Nephron progenitor cell (in vitro differentiated cells): ENCODE measurements at places on chromosomes 5 and 9.

DNA sequence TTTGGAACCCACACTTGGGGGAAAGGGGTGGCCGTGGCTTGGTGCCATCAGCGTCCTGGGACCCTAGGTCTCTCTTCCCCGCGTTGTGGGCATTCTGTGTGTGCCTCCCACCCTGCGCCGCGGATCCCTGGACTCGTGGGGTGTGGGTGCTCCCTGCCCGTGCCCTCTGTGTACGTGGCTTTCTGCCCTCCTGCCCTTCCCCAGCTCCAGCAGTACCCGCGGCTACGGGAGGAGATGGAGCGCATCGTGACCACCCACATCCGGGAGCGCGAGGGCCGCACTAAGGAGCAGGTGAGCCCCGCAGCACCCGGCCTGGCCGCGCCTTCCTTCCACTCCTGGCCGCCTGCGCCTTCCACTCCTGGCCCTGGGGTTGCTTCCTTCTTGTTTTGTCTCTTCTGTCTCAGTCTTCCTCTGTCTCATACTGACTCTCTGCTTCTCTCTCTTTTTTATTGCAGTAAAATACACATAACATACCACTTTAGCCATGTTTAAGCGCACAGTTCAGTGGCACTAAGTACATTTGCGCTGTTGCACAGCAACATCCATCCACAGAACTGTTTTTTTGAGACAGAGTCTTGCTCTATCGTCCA, 30.7 kb downstream of the DNM1 start:
- no peak for DNase-seq

DNA sequence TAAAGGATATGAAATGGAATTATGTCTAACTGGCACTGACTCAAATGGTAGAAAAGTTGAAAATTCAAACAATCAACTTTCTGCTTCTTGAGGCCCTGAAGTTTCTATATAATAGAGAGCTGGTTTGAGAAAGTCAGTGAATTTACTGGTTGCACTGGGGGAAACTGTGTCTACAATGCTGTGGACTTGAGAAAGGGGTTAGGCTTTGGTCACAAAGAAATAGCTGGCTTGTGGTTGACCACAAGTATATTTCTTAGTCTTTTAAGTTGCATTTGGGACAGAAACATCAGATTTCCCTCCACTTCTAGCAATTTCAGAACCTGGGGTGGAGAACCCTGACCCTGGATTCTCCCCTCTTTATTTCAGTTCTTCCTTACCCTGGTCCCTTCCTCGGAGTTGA, 192.6 kb upstream of the ACTBL2 start:
- no peak for DNase-seq

GRCh38 chr5:34487956-34488355, 168.2 kb upstream of the RAI14 start:
- DNase-seq = no peak

GRCh38 chr5:112142769-112143270, 276.3 kb downstream of the EPB41L4A start:
- DNase-seq = no peak

- no peak for DNase-seq
Observed at GRCh38 chr5:558326-558725, 34.1 kb upstream of the SLC9A3 start.

DNA sequence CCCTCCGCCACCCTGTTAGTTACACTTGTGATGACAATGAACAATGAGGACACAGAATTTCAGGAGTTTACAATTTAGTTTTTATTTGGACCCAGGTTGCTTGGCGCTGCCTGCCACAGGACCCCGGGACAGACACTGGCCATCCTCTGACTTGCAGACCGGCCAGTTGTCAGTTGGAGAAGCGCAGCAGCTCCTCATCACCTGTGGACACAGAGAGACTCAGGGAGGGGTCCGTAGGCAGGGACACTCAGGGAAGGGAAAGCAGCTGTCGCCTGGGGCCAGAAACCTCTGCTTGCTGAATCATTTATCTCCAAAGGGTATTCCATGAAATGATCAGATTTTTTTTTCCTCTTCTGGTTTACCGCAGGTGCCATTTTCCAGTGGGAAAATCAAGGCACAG, 18.0 kb downstream of the AMBP start:
- DNase-seq = no peak
